ENCODE measurements at places on chromosomes 7 and 10.

DNA sequence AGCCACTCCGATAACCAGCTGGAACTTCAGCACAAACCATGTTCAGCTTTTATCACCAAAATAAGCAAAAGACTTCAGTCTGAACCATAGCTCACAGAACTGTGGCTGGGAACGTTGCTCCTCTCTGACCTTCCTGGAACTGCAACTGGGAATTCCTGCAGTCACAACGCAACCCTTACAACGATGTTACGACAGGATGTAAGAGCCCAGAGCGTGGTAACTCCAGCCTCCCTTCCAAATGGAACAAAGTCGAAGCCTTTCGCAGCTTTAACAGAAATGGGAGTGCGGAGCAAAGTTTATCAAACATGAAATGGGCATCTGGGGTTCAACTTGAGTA, 162.6 kb downstream of the ADAM12 start:
- no peak for DNase-seq

- DNase-seq = no peak
Measured at GRCh38 chr10:30493609-30494530, 59.9 kb downstream of the MAP3K8 start.

DNA sequence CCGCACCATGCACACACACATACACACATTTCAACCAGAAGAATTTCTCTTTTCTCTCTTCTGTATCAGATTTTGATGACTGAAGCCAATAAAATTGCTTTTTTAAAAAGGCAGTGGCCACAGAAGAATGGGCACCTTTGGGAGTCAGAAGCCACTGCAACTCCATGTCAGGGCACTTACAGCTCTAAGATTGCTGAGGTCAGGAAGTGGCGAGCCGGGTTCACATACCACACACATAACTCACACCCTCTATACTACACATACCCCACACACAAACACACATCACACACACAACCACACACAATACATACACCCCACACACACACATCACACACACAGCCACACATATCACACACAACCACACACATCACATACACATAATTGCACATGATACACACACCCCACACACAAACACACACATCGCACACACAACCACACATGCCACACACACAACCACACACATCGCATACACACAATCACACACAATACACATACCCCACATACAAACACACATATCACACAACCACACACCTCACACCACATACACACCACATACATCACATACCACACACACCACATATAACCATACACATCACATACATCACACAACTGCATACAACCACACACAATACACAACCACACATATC, 31.2 kb downstream of the GPRIN2 start:
- DNase-seq = peak; percentile 15

DNA sequence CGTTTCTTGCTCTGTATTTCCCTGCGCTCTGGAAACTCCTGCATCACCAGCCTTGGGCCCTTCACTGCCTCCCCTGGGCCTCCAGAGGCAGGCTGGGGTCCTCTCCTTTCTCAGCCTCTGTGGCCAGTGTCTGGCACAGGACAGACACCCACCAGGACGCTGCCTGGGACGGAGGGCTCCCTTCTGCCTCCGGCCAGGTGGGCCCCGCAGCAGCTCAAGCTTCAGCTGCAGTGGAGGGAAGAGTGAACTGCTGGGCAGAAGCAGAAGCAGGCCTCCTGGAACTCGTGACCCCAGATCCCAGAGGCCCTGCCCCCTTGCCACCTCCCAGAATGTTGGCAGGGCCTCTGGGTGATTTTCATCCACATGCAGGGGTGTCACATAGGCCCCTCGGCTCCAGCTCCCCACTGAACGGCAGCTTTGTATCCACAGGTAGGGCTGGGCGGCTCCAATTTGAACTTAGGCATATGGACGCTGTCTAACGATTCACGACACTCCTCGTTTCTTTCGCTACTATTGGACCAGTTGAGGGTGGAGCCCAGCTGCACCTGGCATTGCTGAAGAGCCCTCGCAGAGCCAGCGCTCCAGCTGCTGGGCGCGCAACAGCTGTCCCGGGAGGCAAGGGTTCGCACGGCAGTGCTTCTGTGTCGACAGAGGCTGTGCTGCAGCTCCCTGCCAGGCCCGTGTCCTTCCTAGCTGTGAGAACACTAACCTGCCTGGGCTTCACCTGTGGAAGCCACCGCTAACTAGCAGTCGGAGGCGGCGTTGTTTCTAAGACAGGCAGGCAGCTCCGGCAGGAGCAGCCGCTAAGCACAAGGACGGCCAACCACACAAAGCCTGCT, 18.4 kb upstream of the GPR146 start:
- DNase-seq = no peak

DNA sequence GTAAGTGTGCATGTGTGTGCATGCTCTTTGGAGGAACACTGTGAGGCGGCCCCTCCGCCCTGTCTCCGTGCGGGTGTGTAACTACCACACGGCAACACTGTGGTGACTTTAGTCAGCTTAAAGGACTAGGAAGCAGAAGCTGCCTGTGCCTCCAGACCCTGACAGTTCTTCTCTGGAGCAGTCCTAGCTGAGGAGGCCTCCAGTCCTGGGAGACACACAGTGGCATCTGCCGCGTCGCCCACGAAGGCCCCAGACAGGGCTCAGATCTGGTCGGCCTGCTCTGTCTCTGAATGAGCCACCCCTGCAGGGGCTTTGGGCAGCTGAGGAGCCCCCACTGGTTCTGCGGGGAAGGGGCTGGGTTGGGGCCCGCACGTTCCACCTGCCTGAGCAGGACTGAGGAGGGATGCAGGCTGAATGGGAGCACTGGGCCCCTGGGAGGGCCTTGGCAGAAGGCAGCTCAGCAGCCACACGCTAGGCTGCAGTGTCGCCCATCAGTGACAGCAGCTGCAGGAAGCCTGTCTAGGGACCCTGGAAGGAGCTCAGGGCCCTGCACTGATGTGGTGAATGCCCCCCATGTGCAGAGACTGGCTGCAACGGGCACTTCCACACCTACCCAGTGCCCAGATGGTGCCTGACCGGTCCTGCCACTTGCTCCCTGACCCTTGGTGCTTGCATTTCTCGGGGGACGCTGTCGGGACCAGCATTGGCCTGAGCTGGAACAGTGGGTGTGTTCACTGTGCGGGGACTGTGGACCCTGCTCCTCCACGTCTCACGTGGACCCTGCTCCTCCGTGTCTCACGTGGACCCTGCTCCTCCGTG, 27.3 kb upstream of the KNDC1 start:
- peak; percentile 29 for DNase-seq

DNA sequence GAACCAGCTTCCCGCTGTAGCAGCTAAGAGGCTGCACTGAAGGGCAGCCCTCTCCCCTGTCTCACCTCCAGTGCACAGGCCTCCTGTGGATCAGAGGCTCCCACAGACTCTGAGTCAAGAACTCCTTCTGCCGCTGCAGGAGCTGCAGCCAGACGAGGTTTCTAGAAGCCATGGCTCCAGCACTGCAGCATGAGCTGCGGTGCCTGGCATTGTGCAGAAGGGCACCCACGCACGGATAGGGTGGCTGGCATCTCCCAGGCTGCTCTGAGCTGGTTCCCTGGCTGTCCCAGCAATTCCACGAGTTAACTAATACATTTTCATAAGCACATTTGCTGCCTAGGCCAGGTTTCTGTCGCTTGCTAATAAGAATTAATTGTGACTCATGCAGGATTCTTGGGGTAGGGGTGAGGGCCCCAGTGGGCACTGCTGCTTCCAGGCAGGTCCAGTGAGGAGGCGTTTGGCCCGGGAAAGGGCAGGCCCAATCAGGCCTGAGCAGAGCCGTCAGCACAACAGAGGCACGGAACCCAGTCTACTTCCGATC, 594.2 kb downstream of the DNAJB6 start:
- DNase-seq = no peak

- no peak for DNase-seq
Measured at GRCh38 chr7:591856-592628, 72.4 kb upstream of the PDGFA start.

GRCh38 chr10:73968098-73968521, 29.8 kb upstream of the VCL start:
- DNase-seq = no peak

- DNase-seq = no peak
Measured at GRCh38 chr7:50342616-50343114, 38.1 kb downstream of the IKZF1 start.

GRCh38 chr7:44348851-44349781, 23.7 kb upstream of the CAMK2B start:
- DNase-seq = peak; percentile 24

GRCh38 chr7:114740095-114740494, 181.8 kb upstream of the MDFIC start:
- DNase-seq = no peak

- no peak for DNase-seq
Measured at GRCh38 chr10:1380088-1380671, 324.0 kb downstream of the WDR37 start.

DNA sequence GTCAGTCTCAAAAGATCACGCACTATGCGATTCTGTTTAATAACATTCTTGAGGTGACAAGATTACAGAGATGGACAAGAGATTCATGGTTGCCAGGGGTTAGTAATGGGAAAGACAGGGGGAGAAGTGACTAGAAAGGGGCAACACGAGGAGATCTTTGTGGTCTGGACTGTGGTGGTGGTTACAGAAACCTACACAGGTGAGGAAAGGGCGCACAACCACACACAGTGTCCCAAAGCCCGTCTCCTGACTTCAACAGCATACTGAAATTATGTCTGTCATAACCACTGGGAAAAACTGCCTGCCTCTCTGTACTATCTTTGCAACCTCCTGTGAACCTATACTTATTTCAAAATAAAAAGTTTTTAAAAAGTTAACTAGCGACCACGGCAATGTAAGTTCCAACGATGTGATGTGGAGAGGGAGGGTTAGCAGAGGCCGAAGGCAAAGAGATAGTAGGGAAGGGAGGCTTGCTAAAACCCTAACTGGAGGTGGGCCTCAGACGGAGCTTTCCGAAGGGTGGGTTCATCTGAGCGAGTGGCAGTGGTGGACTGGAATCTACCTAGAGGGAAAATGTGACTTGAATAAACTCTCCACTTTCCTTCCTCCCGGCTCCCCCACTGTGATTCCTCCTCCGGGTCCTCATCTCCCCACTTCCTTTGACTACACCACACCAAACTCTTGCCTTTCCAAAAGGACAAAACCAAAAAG, 43.7 kb downstream of the GNA12 start:
- no peak for DNase-seq

GRCh38 chr7:118110178-118110925, 73.6 kb upstream of the LSM8 start:
- no peak for DNase-seq

DNA sequence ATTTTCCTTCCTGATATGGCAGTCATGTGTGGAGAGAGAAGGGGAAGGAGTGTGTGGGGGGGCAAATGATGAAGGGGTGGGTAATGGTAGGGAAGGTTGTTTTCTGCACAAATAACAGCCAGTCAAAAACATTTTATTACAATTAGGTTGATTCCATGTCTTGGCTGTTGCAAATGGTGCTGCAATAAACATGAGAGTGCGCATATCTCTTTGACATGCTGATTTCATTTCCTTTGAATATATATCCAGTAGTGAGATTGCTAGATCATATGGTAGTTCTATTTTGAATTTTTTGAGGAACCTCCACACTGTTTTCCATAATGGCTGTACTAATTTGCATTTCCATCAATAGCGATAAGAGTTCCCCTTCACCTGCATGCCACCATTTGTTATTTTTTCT, 10.6 kb upstream of the JAZF1 start:
- DNase-seq = no peak

DNA sequence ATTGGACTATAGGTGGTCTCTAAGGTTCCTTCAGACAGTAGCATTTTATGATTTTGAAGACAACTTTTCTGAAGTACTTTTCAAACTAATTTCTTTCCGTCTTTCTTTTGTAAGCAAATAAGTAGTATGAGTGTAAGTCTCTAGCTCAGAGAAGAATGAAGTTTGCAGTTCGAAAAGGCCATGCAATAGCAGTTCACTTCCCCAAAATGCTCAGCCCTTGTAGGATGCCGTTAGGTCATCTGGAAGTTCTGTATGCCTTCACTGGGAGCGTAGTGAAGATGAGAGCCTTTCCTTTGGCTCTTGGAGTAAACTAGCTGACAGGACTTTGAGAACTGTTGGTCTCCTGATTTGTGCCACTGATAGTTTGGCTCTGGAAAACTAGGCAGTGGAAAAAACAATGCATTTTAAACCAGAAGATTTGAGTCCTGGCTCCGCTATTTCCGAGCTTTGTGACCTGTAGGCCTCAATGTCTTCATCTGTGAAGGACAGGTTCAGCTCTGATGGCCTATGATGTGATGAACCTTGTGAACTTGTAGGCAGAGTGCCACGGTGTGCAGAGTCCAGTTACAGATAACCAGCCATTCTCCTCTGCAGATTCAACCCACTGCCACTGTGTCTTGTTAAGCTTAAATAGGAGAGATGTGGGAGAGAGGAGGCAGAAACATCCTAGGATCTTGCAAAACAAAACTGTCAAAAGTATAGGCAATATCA, 18.8 kb downstream of the SGPL1 start:
- no peak for DNase-seq

DNA sequence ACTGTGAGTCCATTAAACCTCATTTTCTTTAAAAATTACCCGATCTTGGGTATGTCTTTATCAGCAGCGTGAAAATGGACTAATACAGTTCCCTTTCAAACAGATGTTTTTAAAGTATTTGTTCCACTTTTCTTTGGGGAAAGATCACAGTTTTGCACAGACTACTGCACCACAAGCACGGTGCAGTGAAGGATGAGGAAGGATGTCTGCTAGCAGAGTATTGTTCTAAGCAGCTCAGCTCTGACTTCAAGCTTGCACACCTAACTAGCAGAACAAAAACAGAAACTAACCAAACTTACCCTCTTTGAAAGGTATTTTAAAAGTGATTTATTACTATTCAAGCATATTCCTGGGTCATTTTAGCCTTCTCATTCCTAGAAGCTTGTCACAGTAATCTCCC, 20.0 kb downstream of the THNSL1 start:
- no peak for DNase-seq

GRCh38 chr10:100763043-100763747, 17.8 kb downstream of the PAX2 start:
- DNase-seq = no peak

DNA sequence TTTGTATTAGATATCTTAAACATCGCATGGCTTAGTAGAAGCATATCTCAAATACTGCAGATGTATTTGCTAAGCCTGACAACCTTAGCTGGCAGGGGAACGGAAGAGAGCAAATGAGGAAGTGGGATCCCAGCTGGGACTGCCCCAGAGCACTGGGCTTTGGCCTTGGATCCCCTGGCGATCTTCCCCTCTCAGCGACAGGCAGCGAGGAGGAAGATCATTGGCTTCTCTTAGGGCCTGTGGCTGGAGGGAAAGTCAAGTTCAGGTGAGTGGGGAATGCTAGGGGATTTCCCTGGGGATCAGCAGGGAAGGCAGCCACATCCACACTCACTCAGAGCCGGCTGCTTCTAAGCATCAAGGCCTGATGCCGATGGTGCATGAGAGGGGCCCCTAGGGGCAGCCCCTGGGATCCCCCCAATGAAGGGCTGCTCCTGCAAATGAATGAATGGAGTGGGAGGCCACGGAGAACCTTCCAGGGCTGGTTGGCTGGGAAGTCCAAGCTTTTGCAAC, 42.0 kb downstream of the LYZL2 start:
- no peak for DNase-seq

GRCh38 chr10:11104772-11105675, 87.4 kb downstream of the CELF2 start:
- no peak for DNase-seq

Data from glutamatergic neuron (in vitro differentiated cells).